ENCODE measurements at places on chromosomes 3 and 15. TPM values are rescaled to one million over a fixed set of nuclear protein-coding genes. Genes with fewer than 3 reads are reported as not detected.

LRRC31 gene
- not detected for total RNA-seq

CTDSPL gene
- total RNA-seq = 38.2 TPM

SLC27A2 gene
- 0.22 TPM for total RNA-seq

GOLGA6L10 gene
- total RNA-seq = 0.11 TPM

MCTP2 gene
- total RNA-seq = 4.1 TPM

NR1I2 gene
- not detected for total RNA-seq

KY gene
- 1.1 TPM for total RNA-seq

GASK1A gene
- 2.2 TPM for total RNA-seq

NANOGP8 gene
- not detected for total RNA-seq

GRM7 gene
- 0.22 TPM for total RNA-seq

P2RY1 gene
- 1.1 TPM for total RNA-seq

MON1A gene
- 14.3 TPM for total RNA-seq

NDN gene
- 59.1 TPM for total RNA-seq

GOLGA6L4 gene
- 1.2 TPM for total RNA-seq

SLTM gene
- 99.8 TPM for total RNA-seq

C2CD4B gene
- 0.25 TPM for total RNA-seq

FBXL2 gene
- total RNA-seq = 29.0 TPM

CPNE9 gene
- not detected for total RNA-seq

CLDN16 gene
- not detected for total RNA-seq

BMF gene
- total RNA-seq = 3.1 TPM

BFSP2 gene
- not detected for total RNA-seq

CMTM8 gene
- total RNA-seq = 0.12 TPM

TJP1 gene
- 69.4 TPM for total RNA-seq

HCN4 gene
- not detected for total RNA-seq

EPHA3 gene
- total RNA-seq = 1.9 TPM

FANCD2OS gene
- total RNA-seq = not detected

CHRNB4 gene
- total RNA-seq = not detected

Measured in uterine smooth muscle cell (primary cell).